ENCODE measurements at places on chromosomes 11 and 22.

GRCh38 chr11:37104380-37104779 is 506.3 kb upstream of the RAG2 start:
- DNase-seq = no peak

- DNase-seq = no peak
These were observed 13.4 kb downstream of the MYO7A start for GRCh38 chr11:77141475-77141874.

DNA sequence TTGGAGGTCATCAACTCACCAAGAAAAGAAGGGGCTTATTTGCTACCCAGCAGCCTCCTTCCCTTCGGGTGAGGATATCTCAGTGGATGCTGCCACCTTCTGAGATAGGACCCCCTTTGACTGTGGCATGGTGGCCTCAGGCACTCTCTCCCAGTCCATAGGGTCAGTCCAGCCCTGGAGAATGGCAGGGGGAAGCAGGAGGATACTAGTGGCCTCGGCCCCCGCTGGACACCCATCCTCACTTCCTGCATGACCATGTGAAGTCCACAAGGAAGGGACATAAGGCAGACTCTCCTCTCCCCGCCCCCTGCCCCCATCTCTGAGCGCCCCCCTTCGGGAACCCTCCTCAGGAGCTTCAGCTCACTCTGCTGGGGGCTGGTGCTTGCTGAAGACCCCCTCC is 24.4 kb downstream of the TPBGL start:
- DNase-seq = no peak

DNA sequence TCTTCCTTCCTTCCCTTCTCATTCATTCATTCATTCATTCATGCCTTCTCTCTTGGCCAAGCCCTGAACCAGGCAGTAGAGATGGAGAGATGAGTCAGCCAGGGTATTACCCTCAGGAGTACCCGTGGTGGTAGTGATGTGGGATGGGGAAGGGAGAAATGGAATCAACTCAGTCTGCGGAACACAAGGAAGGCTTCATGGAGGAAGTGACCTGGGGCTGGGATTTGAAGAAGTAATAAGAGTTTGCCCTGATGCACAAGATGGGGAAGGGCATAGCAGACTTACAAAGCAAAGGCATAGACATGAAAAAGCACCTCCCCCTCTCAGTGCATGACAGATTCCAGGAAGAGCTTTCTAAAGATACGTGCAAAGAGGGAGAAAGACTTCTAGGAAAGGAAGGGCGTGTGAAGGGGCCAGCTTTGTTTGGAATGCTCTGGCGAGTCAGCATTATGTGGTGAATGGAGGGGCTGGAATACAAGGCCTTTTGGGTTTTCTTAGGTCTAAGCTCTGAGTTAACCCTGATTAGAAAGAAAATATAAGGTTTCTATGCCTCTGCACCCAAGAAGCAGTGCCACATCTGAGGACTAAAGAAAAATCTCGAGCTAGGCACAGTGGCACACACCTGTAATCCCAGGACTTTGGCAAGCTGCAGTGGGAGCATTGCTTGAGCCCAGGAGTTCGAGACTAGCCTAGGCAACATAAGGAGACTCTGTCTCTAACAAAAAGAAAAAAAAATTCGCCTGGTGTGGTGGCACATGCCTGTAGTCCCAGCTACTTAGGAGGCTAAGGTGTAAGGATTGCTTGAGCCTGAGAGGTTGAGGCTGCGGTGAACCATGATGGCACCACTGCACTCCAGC is 36.4 kb upstream of the ACER3 start:
- no peak for DNase-seq

- DNase-seq = no peak
These were observed 326.6 kb upstream of the LRRC4C start for GRCh38 chr11:41786087-41786486.

DNA sequence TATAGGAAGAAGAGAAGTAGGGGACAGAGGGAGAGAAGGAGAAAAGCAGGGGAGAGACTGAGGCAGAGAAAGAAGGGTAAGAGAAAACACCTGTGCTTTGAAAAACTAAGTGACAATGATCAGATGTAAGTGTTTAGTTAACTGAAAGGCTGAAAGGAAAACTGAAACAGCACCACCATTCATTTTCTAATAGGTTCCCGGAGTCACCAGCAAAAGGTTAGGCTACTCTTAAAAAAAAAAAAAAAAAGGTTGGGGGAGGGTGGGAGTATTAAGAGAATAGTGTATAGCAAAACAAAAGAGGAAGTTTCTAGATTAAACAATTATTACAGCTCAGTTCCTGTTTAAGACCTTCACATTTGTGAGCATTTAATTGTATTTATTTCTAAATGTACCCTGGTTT is 113.8 kb downstream of the CADM1 start:
- no peak for DNase-seq

- DNase-seq = no peak
These were observed 6.3 kb downstream of the SSH3 start for GRCh38 chr11:67309661-67310061.

DNA sequence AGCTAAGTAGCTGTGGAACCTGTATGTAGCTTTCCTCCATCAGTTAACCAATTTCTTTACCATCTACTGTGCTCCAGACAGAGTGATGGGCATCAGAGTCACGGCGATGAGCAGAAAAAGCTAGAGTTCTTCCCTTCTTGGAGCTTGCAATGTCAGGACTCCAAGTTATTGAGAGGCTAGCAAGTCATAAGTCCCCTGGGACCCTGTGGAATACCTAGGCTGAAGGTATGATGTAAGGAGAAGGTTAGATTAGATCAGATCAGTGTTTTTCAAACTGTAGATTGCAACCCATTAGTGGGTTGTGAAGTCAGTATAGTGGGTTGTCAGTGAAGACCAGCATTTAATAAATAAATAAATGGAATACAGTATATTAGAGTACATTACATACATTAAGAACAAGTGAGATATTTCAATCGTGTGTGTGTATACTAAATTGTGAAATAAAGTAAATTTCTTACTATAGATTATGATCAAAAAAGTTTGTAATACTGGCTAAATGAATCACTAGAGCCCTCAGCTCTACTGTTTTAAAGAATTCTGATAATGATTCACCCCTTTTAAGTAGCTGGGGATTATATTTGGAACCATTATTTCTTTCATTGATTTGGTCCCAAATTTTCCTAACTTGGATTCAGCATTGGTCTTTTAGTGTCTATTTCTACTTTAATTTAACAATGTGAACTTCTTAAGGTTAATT is 52.3 kb downstream of the RASSF10 start:
- DNase-seq = no peak

GRCh38 chr11:34957206-34957605 is 40.8 kb downstream of the PDHX start:
- no peak for DNase-seq

GRCh38 chr22:50444663-50445062 is 30.2 kb downstream of the SBF1 start:
- DNase-seq = no peak

DNA sequence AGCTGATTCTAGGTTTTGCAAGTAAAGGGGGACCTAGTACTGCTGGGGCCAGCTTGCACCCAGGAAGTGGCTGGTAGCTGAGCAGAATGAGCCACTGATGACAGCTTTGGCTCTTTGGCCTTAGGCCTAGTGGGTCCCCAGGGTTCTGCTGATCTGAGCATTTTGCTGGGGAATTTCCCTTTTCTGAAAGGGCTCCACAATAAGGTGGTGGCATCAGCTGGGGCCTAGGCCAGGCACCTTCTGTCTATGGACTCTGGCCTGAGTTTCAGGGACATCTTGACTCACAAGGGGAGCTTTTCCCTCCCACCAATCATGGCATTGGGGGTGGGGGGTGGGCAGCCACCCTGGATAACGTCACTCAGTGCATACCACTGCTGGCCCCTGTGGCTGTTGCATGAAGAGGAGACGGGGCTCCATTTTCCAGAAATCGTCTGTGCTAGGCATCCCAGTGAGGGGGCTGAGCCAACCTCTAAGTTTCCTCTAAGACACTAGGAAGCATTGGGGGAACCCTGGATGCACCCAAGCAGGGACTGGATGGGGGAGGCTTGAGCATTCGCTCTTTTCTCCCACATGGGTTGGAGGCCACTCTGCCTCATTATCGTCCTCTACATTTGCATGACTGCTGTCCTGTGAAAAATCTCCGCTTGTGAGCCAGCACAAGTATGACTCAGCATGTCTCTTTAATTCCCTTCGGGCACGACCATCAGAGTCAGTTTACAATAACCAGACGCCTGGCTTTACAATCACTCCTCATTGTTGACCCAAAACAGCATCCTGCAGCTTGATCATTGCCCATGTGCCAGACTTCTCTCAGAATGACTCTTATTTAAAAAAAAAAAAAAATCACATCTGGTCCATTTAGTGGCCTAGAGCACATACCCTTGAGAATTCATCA is 145.0 kb upstream of the THY1 start:
- DNase-seq = no peak

DNA sequence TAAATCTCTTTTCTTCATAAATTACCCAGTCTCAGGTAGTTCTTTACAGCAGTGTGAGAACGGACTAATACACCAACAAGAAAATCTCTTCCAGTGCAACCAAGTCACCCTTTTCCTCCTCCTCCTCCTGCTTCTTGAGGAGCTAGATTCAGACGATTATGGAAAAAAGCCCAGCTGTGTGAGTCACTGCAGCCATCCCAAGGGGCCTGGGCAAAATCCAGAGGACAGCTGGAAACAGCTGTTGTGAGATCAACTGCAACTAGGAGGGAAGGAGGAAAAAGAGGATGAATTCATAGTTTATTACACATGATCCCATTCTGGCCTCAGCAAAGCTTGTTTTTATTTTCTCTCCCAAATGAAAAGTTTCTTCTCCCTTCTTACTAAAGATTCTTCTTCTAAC is 32.9 kb downstream of the RBFOX2 start:
- no peak for DNase-seq

DNA sequence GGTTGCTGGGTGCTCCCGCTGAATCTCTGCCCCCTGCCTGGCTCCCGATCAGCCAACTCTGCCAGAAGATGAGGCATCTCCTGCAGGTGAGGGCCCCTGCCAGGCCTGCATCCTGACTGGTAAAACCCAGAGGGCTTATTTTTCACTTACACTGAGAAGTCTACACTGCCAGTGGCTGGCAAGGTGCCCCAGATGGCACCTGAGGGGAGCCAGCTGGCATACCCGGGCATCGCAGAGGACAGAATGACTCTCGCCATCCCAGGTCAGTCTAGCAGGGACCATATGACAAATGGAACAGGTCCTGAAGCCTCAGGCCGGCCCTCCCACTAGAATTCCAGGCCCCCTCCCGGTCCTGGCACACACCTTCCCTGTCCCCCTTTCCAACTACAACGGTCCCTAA is 30.9 kb downstream of the MACROD1 start:
- no peak for DNase-seq
